ENCODE measurements at places on chromosomes 7 and 10. TPM values are rescaled to one million over a fixed set of nuclear protein-coding genes. Genes with fewer than 3 reads are reported as not detected.

The ZNF425 gene
- total RNA-seq, result 7.3 TPM

The FAM241B gene
- total RNA-seq, result 20.9 TPM

The PLEKHS1 gene
- not detected for total RNA-seq

The AKR1C8 gene
- total RNA-seq, result not detected

The LRRN3 gene
- 9.4 TPM for total RNA-seq

The NEURL1 gene
- 0.40 TPM for total RNA-seq

The TMEM273 gene
- total RNA-seq, result not detected

The MRC1 gene
- total RNA-seq, result not detected

The DENND2A gene
- total RNA-seq, result 38.0 TPM

The NEUROD6 gene
- total RNA-seq, result not detected

The CD36 gene
- total RNA-seq, result 0.44 TPM

The SLC16A9 gene
- 18.0 TPM for total RNA-seq

The PRLHR gene
- not detected for total RNA-seq

The PTTG1IP2 gene
- total RNA-seq, result not detected

The PTF1A gene
- total RNA-seq, result not detected

The HOXA4 gene
- total RNA-seq, result 55.9 TPM

The PTPRN2 gene
- 2.1 TPM for total RNA-seq

The ATOH7 gene
- total RNA-seq, result 0.70 TPM

The HTR7 gene
- 3.0 TPM for total RNA-seq

The ITIH5 gene
- 17.2 TPM for total RNA-seq

The LLCFC1 gene
- total RNA-seq, result not detected

The SLC26A4 gene
- 0.14 TPM for total RNA-seq

The VWC2 gene
- total RNA-seq, result 0.29 TPM

The HTRA1 gene
- 12.2 TPM for total RNA-seq

The OR9A2 gene
- total RNA-seq, result 0.42 TPM

The PODXL gene
- total RNA-seq, result 216 TPM

The AOAH gene
- 0.40 TPM for total RNA-seq

The NKX2-3 gene
- not detected for total RNA-seq

The RASSF4 gene
- 16.3 TPM for total RNA-seq

The GATA3 gene
- total RNA-seq, result 59.6 TPM

The PDE6C gene
- not detected for total RNA-seq

The LMOD2 gene
- total RNA-seq, result not detected

The CYP2C19 gene
- not detected for total RNA-seq

The TUBB8 gene
- total RNA-seq, result 0.67 TPM

The PON3 gene
- total RNA-seq, result not detected

The GPRIN2 gene
- 20.3 TPM for total RNA-seq

The OR6V1 gene
- not detected for total RNA-seq

The LIPK gene
- total RNA-seq, result not detected

The TSPAN12 gene
- total RNA-seq, result 7.4 TPM

The NDUFB8 gene
- total RNA-seq, result 141 TPM

The MCM10 gene
- 12.5 TPM for total RNA-seq

The SMARCD3 gene
- total RNA-seq, result 116 TPM

The SH2D4B gene
- 0.27 TPM for total RNA-seq

The NEUROG3 gene
- total RNA-seq, result not detected
